Astrocyte (in vitro differentiated cells and primary cell): ENCODE measurements at places on chromosomes 7 and 10. TPM values are rescaled to one million over a fixed set of nuclear protein-coding genes. Genes with fewer than 3 reads are reported as not detected.

PKD2L1 gene
- total RNA-seq: not detected in 2 replicates

DRGX gene
- total RNA-seq: not detected in 2 replicates

MNX1 gene
- total RNA-seq: not detected in 2 replicates

RBP4 gene
- total RNA-seq: 0.27 and 0.36 TPM in 2 replicates

HGF gene
- not detected in 2 replicates for total RNA-seq

SLC26A3 gene
- not detected in 2 replicates for total RNA-seq

HMX3 gene
- not detected in 2 replicates for total RNA-seq

FXYD4 gene
- total RNA-seq: not detected in 2 replicates

NUTM2E gene
- total RNA-seq: 0.50 TPM in 1 of 2 replicates, not detected in the other

COL26A1 gene
- total RNA-seq: 6.8 and 7.1 TPM in 2 replicates

HIPK2 gene
- 34.3 and 35.8 TPM in 2 replicates for total RNA-seq

ERCC6 gene
- 20.1 and 22.3 TPM in 2 replicates for total RNA-seq

NPM3 gene
- 36.5 and 40.7 TPM in 2 replicates for total RNA-seq

PYROXD2 gene
- 4.5 TPM in 2 replicates for total RNA-seq

INHBA gene
- total RNA-seq: 103 and 164 TPM in 2 replicates

FAM20C gene
- total RNA-seq: 10.0 and 10.6 TPM in 2 replicates

MBL2 gene
- total RNA-seq: not detected in 2 replicates

TRUB1 gene
- total RNA-seq: 23.0 and 25.3 TPM in 2 replicates

UPK3BL1 gene
- total RNA-seq: 9.1 and 12.2 TPM in 2 replicates

SFTPA1 gene
- not detected in 2 replicates for total RNA-seq

IL6 gene
- 2.5 and 2.7 TPM in 2 replicates for total RNA-seq

SPDYE5 gene
- not detected in 2 replicates for total RNA-seq

LRRC17 gene
- total RNA-seq: 61.2 and 63.4 TPM in 2 replicates
